ENCODE measurements at places on chromosomes 12 and 14.

- no peak for DNase-seq
Observed at GRCh38 chr12:67826946-67827720, 162.1 kb upstream of the IFNG-AS1 start.

DNA sequence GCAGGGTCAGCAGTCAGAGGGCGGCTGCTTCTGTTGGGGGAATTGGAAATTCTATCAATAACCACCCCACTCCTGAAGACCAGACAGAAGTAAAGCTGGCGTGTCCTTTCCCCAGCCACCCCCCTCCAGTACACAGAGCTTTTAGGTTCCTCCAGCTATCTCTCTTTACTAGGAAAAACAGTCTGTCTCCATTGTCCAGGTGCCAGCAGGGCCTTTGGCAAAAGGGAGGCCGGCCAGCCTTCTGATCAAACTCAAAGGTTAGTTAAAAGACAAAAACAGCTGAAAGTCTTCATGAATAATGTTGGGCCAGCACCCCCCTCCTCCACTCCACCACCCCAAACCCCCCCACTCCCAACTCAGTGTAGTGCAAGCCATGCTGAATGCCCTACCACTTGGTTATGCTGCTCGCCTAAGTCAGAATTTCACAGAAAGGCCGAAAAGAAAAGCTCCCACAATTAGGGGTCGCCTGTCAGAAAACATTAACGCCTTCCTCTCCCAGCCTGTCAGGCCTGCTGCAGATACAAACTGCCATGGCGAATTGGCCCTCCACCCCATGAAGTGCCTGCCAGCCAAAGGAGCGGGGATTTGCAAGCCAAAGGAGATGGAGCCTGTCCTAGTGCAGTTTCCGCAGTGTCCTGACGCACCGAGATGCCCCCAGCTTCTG is 8.9 kb downstream of the ASCL1 start:
- DNase-seq: no peak

- DNase-seq: no peak
Observed at GRCh38 chr14:75373616-75374015, 54.2 kb upstream of the JDP2 start.

DNA sequence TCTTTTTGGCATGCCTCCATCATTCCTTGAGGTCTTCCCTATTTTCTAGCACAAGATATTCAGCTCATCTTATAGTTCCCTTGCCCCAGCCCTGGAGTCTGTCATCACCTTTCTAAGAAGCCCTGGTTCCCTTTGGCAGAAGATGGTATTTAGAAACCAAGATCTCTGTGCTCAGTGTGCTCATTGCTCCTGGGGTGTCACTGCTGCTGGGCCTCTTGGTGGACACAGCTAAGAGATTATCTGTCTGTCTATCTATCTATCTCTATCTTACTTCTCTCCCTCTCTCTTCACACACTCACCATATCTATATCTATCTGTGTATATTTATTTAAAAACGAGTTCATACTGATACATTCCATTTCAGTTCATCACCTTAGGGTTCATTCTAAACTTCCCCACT is 67.2 kb downstream of the DAO start:
- no peak for DNase-seq

DNA sequence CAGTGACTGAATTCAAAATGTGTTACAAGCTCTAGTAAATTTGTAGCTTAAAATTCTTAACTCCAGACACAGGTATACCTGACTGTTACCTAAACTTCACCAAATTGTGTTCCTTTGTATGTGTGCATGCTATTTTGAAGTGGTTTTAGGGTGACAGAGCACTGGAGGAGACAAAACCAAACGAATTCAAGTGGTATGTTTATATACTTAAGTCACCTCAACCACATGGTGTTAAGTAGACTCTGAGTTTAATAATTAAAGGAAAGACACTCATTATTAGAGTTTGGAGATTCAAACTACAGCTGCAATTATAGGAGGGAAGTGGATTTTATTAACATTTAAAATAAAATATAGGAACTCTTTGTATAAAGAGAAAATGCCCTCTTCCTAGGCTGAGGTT is 84.3 kb downstream of the PLCZ1 start:
- DNase-seq: no peak

DNA sequence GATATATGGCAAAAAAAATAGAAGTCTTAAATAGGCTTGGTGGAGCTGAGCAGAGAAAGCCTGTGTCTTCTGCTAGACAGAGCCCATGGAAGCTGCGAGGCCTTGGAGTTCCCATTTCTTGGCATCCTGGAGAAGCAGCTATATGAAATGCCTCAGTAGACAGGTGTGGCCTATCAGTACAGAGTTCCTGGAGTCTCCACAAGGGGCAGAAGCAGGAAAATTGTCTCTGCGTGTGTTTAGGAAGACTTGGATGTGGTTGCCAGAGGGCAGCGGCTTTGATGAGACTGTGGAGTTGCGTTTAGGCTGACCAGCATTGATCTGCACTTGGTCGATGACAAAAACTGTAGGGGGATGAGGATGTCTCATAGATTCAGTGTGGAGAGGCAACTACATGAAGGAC is 334.5 kb upstream of the SEL1L start:
- DNase-seq: no peak

DNA sequence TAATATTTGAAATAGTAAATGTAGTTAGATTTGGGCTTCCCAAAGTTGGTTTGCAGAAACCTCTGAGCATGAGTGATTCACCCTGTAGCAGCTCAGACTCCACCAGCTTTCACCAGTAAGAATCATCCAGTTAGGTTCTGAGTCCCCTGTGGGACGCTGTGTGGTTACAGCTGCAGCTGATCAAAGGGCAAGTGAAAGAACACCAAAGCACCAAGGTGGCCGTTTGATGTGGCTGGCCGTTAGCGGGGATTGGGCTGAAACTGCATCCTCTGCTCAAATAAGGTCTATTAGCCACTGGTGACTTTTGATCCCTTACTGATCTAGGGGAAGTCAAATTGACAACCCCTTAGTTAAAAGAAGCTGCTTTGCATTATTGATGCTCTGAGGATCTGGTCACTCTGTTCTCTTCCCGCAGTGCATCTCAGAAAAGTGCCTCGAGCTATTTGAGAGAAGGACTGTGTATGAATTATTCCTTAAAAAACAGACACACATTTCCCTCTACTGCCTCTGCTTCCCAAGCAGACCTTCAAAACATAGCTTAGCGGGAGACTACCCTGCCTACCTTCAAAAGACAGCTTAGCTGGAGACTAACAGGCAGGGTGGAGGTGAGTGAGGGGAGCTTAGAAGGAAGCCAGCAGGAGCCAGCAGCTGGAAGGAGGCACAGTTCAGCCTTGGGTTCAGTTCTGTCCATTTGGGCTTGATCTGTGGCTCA is 3.7 kb downstream of the ABHD12B start:
- DNase-seq: peak; percentile 42

DNA sequence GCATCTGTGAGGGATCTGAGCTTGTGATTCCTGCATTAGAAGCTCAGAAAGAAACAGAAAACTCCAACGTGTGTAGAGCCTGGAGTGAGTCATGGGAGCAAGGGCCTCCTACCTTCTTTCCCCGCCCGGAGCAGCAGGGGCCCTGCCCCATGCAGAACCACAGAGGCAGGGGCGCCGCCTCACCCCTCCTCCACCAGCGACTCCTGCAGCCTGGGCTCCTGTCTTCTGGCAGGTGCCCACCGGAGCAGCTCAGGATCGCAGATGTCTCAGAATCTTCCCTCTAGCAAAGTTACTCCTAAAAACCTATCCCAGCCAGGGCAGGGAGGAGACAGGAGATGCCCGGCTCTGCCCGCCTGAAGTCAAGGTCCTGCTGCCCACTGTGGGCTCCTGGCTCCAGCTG is 58.7 kb downstream of the STX2 start:
- DNase-seq: no peak

GRCh38 chr12:14710632-14711320 is 14.4 kb upstream of the GUCY2C start:
- no peak for DNase-seq

GRCh38 chr12:132342251-132343227 is 13.2 kb upstream of the GALNT9 start:
- no peak for DNase-seq

DNA sequence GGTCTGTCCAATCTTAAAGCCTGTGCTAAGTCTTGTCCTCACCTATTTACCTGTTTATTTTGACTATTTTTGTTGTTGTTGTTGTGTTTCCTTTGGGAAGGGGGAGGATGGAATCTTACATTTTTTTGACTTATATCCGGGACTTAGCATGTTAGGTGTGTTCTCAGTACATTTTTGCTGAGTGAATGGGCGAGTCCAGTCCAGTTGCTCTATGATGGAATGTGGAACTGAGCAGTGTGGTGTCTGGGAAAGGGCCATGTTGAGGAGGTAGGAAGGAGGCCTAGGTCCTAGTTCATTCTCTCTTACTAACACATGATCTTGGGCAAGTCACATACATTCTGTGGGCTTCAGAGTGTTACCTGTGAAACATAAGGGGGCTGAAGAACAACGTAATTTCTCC is 80.9 kb upstream of the SLC38A2 start:
- DNase-seq: no peak

- no peak for DNase-seq
Observed at GRCh38 chr12:109553906-109554500, 19.3 kb downstream of the MMAB start.

DNA sequence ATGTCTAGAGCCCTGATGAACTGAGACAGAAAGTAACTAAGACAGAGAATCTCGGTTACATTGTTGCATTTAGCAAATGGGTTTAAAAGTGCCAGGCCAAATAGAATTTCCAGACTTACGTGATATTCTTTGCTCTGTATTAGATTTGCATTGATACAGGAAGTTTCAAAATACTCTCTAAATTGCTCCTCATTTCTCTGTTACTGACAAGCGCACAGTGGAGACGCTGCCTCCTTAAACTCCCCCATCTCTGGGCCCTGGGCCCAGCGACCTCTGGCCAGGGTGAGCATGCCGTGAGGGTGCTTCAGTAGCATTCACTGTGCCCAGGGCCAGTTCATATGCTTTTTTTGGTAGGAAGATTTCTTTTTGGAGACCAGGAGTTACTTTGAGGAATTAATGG is 22.9 kb upstream of the EVL start:
- DNase-seq: no peak

DNA sequence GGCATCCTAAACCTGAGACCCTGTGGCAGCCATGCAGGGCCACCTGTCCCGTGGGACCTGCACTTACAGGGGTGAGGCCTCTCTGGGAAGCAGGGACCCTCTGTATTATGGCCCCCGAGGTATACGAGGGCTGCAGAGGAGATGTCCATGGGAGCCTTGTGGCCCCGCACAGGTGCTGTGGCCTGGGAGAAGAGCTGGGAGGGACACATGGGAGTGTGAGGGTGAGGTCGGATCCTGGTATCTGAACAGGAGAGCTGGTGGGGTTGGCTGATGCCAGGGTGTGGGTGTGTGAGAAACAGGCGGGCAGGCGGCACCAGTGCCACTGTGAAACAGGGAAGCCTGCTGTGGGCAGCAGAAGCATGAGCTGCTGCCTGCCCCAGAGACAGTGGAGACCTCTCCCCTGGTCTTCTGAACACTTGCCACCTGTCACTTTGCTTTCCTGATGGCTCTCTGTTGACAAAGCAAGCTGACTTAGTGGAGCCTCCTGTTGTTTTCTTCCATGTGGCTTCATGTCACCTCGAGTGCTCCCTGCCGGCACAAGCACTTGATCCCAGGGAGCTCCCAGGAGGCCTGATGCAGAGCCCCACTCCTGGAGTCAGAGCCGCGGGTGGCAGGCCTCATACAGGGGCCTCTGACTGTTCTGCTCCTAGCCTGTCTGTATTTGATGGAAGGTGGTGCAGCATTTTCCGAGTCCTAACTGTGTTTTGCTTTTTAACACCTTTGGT is 19.8 kb upstream of the AMN start:
- DNase-seq: peak; percentile 19

DNA sequence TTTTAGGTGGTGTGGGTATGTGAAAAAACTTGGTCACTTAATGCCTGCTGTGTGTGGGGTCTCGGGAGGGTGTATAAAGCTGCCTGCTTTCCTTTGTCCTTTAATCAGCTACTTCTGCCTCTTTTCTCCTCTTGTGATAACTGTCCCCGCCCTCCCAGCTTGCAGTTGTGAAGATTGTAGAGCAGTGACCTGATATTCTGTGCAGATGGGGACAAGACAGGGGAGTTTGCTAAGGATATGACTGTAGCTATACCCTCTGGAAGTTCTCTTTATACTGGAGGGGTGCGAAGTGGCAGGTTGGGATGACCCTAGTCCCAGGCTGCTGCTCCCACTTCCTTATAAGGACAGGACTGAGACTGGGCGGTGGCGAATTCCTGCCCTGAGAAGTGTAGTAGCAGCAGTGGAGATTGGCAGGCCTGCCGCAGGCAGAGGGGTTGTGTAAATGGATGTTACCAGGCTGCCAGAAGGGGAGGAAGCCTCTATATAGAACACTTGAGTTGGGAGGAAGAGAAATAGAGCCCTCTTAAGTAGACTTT is 835 bp downstream of the MYL6 start:
- DNase-seq: no peak

DNA sequence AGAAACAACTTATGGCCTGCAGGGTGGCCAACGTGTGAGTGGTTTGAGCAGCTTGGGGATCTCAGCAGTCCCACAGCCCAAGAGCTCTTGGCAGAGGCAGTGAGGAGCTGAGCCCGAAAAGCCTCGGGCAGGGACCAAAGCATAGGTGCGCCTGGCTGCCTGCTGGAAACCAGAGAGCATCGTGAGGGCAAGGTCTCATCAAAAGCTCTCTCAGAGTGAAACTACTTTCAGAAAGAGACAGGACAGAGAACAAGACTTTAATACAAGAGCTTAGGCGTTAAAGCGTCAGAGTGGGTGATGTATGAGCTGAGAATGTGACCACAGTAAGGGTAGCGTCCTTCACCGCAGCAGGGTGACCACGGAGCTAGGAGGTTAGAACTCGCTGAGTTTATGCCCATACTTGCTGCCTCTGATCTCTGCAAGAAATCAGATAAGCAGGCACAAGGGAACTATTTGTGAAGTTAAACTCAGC is 30.8 kb downstream of the LGMN start:
- DNase-seq: no peak

DNA sequence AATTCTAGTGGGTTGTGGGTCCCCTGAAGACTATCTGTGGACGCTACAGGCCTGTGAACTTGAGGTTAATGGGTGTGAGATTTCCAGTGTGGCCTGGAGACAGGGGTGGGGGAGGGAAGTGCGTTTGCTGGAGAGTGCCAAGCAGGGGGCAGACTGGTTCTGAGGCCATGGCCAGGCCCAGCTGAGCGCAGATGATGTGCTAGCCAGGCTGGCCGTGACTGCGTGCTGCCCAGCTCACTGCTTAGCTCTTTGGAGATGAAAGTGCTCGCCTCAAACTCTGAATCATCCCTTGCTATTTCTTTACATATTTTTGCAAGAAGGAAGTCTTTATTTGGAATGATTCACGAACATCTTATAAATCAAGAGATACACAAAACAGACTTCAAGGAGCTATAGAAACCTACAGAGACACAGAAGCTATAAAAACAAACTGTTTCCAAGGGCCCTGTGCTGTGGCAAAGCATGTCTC is 75.2 kb upstream of the PLEKHG3 start:
- no peak for DNase-seq

DNA sequence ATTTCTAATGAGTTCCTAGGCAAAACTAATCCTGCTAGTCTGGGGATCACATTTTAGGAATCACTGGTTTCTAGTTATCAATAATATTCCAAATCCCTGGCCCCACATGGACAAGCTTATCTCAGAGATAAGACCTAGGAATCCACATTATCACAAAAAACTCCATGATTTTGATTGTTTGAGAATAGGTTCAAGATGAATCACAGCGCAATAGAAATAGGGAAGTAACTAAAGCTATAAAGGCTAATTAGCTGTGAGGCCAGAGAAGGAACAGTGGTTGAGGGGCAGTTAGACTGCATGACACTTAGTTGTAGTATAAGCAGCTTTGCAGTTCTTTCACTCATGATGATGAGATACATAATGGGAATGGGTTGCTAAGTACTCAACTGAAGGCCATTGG is 13.1 kb upstream of the ATP5F1B start:
- DNase-seq: no peak

All from GM12891 (cell line).